H54 (cell line): ENCODE measurements at places on chromosomes 5 and 9.

- no peak for DNase-seq
Measured at GRCh38 chr9:15160673-15161072, 146.3 kb downstream of the TTC39B start.

DNA sequence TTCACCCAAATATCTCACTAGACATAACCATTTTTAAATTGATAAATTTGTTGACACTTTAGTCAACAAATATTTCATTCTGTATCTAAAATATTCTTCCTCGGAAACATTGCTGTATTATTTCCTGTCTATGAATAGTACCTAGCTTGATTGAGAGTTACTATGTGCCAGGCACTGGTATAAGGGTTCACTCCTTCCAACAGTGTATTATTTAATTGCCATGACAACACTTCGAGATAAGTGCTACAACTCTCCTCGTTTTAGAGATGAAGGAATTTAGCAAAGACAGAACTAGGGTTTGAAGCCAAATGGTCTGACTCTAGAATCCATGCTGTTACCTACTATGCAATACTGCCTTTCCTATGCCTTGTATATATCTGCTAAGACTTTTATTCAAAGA lies 287.2 kb downstream of the YTHDC2 start:
- DNase-seq = no peak

DNA sequence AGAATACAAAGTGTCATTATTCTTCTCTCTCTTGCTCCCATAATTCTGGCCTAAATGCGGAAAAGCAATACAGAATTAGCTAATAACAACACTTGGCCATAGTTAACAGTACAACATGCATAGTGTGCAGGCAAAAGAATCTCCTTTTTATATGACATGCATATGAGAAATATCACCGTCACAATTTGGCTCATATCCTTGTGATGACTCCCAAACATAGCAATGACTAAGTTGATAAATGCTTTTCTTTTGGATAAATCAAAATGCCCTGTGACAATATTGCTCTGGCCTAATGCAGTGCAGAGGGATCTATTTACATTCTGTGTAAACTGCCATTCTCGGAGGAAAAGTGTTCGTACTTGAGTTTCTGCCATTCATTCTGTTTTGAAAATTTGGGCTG lies 121.9 kb upstream of the GHR start:
- no peak for DNase-seq

DNA sequence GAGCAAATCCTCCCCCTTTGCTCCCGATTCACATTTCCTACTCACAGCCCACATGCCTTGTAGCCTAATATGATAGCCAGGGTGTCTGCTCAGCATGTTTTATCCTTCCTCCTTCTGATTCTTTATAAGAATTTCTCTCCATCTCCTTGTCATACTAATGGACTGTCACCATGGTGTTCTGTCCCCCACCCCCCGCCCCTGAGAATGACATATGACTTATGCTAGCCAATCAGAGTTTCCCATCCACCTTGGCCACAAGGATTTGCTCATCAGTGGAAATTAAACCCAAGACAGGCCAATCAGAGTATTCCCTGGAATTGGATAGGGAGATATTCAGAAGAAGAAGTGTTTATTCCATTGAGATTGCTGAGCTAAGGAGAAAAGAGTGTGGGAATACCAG lies 16.0 kb downstream of the ABLIM3 start:
- no peak for DNase-seq

GRCh38 chr5:107545486-107545885 lies 125.3 kb downstream of the EFNA5 start:
- no peak for DNase-seq
